Mesothelial cell of epicardium (in vitro differentiated cells): ENCODE measurements at places on chromosomes 1 and 21. TPM values are rescaled to one million over a fixed set of nuclear protein-coding genes. Genes with fewer than 3 reads are reported as not detected.

The TNFSF4 gene
- total RNA-seq: 2.0 to 2.8 TPM (median 2.1 TPM) in 3 replicates

The STUM gene
- total RNA-seq: 0.07 to 0.18 TPM (median 0.09 TPM) in 3 replicates

The RUSC1 gene
- total RNA-seq: 55.0 to 57.0 TPM (median 55.5 TPM) in 3 replicates

The GABRD gene
- total RNA-seq: 0.09 to 0.16 TPM (median 0.14 TPM) in 3 replicates

The UTP25 gene
- 8.8 to 9.7 TPM (median 9.0 TPM) in 3 replicates for total RNA-seq

The OXCT2 gene
- 0.20 to 0.65 TPM (median 0.22 TPM) in 3 replicates for total RNA-seq

The CFAP74 gene
- total RNA-seq: 0.16 to 0.42 TPM (median 0.18 TPM) in 3 replicates

The FAM20B gene
- 49.5 to 56.8 TPM (median 52.2 TPM) in 3 replicates for total RNA-seq

The KCNN3 gene
- total RNA-seq: 1.2 to 1.5 TPM (median 1.3 TPM) in 3 replicates

GRCh38 chr1:116671072-116671760, 3.7 kb upstream of the IGSF3 start:
- DNase-seq: no peak

- DNase-seq: no peak
Observed at GRCh38 chr21:39251326-39251725, 62.1 kb downstream of the BRWD1 start.

GRCh38 chr21:32317726-32318125, 19.1 kb downstream of the MRAP start:
- no peak for DNase-seq

DNA sequence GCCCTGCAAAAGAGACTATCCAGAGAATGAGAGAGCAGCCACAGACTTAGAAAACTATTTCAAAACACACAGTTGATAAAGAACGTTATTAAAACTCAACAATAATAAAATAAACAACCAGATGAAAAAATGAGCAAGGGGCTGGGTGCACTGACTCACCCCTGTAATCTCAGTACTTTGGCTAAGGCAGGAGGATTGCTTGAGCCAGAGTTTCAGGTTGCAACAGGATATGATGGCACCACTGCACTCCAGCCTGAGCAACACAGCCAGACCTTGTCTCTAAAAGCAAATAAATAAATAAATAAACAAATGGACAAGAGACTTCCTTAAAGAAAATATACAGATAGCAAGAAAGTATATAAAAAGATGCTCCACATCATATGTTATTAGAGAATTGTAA, 144.6 kb downstream of the LRRIQ3 start:
- DNase-seq: no peak

DNA sequence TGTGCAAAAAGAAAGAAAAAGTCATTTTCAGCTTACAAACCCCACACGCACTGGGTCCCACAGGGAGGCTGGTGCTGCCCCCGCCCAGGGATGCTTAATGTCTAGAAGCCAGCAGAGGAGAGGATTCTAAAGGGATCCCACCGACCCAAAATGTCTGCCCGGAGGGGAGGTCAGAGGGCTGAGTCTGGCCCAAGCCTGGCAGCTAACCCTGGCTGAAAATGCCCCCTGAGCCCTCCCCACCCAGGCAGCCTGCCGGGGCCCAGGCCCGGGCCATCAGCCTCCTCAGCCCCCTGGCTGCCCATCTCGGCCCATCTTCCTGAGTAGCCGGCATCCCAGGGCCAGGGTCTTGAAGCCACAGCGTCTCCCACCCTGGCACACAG, 33.5 kb downstream of the ACOT7 start:
- no peak for DNase-seq

DNA sequence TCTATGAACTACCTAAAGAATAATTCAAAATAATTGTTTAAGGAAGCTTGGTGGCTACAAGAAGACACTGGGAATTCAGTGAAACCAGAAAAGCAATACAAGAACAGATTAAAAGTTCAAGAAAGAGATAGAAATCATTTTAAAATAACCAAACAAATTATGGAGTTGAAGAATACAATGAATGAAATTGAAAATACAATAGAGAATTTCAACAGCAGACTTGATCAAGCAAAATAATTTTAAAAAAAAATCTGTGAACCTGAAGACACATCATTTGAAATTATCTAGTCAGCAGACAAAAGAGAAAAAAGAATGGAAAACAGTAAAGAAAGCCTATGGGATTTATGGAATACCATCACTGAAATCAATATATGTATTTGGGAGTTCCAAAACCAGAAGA, 31.2 kb upstream of the WNT2B start:
- DNase-seq: no peak

GRCh38 chr1:4726620-4727341, 72.4 kb downstream of the AJAP1 start:
- DNase-seq: no peak

DNA sequence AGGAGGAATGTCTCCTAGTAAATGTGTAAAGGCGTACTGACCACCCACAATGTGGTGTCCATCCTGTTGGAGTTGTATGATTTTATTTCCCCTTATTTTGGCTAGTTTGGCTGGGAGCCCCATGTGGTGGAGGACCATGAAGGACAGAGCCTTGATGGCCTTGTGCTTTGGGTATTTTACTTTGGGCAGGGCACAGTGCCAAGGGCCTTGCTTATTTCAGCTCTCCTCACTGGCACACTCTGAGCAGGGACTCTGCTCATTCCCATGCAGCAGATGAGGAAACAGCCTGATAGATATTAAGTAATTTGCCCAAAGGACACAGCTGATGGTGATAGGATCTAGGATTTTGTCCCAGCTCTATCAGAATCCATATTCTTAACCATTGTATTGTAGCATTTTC, 50.2 kb downstream of the SMYD2 start:
- DNase-seq: no peak

DNA sequence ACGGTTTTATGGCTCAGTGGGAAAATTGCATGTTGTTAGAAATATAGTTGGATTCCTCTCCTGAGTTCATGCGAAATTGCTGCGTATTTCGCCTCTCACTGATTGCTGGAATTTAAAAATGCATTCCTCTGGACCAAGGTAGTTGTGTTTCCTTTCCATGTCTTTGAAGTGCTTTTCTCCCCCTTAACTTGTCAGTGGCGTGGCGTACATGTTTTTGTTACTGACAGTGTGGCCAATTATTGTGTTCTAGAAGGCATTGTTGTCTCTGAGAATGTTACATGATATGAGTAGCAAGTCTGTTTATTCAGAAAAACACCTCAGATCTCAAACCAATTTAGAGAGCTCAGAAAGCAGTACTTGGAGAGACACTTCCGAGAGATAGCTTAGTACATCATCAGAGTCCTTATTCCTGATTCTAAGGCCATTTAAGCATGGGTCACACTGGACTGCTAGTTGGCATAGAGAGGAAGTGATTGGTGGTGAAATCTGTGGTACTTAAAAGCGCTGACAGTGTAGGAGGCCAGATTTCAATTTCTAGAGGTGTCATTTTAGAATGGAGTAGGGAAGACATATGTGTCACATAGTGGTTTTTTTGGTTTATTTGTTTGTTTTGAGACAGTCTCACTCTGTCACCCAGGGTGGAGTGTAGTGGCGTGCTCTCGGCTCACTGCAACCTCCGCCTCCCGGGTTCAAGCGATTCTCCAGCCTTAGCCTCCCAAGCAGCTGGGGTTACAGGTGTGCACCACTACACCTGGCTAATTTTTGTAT, 184.4 kb downstream of the RYR2 start:
- no peak for DNase-seq

DNA sequence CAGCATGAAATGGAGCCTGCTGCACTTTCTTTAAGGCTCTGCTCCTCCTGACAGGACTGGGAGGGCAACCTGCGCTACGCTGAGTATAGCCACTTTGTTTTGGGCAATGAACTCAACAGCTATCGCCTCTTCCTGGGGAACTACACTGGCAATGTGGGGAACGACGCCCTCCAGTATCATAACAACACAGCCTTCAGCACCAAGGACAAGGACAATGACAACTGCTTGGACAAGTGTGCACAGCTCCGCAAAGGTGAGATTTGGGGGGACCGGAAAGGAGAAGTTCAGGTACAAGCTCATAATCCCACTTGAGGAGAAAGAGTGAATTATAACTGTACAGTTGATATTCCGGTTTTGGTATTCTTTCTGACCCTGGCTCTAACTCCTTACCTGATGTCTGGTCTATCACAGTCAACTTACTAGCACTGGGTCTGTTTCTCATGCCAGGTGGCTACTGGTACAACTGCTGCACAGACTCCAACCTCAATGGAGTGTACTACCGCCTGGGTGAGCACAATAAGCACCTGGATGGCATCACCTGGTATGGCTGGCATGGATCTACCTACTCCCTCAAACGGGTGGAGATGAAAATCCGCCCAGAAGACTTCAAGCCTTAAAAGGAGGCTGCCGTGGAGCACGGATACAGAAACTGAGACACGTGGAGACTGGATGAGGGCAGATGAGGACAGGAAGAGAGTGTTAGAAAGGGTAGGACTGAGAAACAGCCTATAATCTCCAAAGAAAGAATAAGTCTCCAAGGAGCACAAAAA, 5.4 kb downstream of the ANGPTL7 start:
- no peak for DNase-seq

GRCh38 chr1:222736972-222737371, at the start of gene FAM177B:
Gene FAM177B, plus strand, starts transcription at chr1:222737202. Its CDS starts 9,344 bp downstream, at chr1:222746546.
- DNase-seq: no peak

GRCh38 chr21:39927304-39927886, 60.2 kb downstream of the PCP4 start:
- DNase-seq: no peak

DNA sequence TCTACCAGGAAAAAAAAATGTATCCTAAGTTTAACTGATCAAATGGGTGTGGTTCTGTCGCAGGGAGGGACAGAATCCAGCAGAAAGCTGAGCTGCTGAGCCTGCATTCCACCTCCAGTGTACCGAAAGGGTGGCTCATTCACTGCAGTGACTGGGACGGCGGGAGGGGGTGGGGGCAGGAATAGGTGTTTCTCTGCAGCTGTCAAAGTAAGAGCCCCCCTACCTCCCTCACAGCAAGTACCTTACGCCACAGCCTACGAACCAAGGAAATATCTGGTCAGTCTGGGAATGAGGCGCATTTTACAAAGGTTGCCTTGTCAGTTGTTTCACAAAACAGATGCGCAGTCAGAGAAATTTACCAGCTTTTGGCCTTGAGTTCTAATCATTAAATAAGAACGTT, 1.7 kb downstream of the S100B start:
- no peak for DNase-seq

GRCh38 chr1:13675151-13675651, 24.8 kb upstream of the PRDM2 start:
- DNase-seq: no peak

GRCh38 chr1:121483961-121484424, 299.2 kb downstream of the SRGAP2C start:
- no peak for DNase-seq

- no peak for DNase-seq
Observed at GRCh38 chr1:227544067-227545050, 19.0 kb upstream of the ZNF678 start.

GRCh38 chr1:178120088-178120487, 26.2 kb downstream of the RASAL2 start:
- no peak for DNase-seq

- peak; percentile 94 for DNase-seq
Observed at GRCh38 chr1:153494976-153495535, 34.6 kb upstream of the S100A7 start.

- DNase-seq: no peak
Observed at GRCh38 chr1:101136739-101137138, 100.1 kb upstream of the S1PR1 start.

GRCh38 chr1:19797827-19798226, 1.9 kb downstream of the TMCO4 start:
- no peak for DNase-seq

DNA sequence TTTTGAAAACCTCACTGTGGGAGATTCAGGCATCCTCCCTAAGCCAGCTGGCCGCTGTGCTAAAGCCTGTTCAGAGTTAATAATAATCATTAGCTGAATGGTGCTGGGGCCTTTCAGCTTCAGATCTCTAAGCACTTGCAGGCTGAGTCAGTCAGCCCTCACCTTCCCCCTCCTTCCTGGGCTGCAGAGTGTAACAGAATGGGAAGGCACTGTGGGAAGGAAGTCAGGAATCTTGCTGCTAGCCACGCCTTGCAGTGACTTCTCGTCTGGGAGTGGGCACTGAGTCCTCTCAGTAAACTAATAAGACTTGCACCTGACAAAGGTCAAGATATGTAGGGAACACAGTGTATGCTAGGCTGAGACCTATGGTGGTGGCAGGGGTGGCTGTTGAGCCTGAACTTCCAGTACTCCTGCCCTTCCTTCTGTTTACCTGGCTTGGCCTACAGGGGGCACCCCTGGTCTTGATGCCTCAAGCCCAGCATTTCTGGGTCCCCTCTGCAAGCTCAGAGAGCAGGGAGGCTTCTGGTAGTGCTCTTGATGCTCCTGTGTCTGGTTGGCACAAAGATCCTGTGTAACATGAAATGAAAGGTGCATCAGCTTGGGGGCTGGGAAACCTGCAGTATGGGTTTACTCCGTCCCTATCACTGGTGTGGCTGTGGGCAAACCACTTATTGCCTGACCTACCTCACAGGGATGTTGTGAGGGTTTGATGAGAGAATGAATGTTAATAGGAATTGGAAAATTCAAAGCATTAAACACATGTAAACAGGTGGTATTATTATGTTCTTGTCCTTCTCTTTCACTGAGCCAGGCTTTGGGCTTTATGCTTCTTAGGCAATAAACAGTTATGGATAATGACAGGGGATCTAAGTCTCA, 6.0 kb downstream of the CYB561D1 start:
- no peak for DNase-seq
